ENCODE measurements at places on chromosomes 11 and 22.

GRCh38 chr11:69669486-69669885 is 5.7 kb downstream of the LTO1 start:
- no peak for DNase-seq

DNA sequence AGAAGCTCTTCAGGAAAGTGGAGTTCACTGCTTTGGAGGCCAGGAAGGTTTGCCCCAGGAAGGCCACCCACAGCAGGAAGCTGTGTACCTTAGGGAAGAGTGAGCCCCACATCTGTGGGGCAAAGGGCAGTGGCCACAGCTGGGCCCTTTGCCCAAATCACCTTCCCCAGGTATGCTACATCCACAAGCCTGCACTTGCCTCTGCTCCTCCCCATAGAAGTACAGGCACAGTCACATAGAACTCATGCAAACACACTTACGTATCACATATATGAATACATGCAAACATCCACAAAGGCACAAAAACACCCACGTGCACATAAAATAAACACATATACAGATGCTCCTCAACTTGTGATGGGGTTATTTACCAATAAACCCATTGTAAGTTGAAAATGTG is 2.1 kb downstream of the TRIM29 start:
- no peak for DNase-seq

GRCh38 chr11:19849947-19850593 is 137.4 kb downstream of the NAV2 start:
- no peak for DNase-seq

DNA sequence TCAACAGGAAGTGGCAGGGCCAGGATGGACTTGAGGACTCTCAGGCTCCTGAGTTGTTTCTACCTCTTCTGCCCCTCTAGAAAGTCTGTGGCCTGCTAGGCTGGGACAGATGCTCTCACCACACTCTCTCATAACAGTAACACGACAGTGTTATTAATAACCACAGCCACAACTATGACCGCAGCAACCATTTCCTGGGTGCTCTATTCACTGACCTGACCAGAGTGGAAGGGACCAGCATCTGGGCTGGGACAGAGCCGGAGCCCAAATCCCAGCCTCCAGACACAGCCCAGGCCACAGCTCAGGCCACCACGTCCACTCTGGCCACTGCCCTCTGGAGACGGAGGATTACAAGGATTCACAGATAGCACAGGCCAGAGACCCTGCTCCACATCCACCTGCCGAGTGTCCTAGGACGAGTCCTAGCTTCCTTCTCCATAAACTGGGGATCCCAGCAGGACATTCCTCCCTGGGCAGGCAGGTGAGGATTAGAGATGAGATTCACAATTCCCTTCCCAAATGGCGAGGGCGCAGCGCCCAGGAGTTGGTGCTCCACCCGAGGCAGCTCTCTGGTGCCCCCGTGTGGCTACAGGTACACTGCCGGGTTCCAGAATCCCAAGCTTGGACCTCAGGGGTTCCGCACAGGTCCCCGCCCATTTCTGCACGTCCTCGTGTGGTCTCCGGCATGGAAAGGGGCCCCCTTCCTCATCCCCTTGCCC is 7.1 kb downstream of the PNPLA5 start:
- peak; percentile 31 for DNase-seq

GRCh38 chr11:17004486-17005148 is 9.6 kb downstream of the PLEKHA7 start:
- no peak for DNase-seq

- no peak for DNase-seq
Observed at GRCh38 chr11:105389952-105390351, 219.9 kb upstream of the GRIA4 start.

DNA sequence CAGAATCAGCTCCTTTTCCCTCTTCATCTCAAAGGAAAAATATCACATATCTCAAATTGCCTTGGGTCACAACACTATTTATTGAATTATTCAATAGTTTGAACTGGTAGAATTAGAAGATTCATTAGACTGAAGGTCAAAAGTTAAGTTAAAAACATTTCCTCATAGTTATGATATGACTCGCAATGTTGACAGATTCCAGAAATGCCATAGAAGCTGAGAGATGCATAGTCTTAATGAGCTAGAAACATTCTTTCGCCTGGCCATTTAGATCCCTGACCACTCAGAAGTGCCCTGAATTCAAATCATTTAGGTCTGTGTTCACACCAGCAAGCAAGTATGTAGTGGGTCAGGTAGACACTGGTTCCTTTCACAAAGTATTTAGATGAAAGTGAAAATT is 44.4 kb downstream of the FAT3 start:
- DNase-seq, result no peak

DNA sequence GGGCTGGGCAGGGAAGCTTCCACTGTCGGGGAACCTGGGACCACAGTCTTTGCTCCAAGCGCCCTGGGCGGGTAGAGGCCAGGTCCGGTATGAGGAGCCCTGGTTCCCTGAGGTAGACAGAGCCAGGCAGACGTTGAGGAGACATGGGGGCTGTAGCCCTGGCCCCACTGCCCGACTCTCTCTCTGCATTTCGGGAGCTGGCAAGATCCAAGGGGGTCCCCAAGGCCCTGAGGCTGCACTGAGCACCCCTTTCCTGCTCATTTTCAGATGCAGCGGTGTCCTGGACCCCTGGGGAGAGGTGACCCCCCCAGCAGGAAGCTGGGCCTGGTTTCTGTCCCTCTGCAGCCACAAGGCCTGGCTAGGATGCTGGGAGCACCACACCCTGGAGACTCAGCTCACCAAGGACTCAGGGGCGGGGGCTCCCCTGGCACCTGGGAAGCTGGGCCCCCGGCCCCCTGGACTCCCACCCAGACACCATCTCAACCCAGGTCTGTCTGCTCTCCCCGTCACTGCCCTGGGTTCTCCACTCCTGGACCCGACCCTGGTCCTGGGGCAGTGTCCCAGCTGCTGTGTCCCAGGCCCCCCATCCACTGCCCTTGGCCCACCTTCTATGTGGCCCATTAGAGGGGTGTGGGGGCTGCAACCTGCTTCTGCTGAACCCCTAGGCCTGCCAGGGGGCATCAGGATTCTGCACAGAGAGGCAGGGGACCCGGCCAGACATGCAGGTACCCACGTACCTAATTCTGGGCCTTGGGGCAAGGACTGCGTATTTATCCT is 15.0 kb upstream of the MUC6 start:
- DNase-seq, result no peak
